Activated CD8-positive, alpha-beta memory T cell treated with anti-CD3 and anti-CD28 coated beads for 1 hour (primary cell): ENCODE measurements at places on chromosomes 1 and 21.

- DNase-seq = no peak
These were observed 12.1 kb downstream of the PHC2 start for GRCh38 chr1:33418811-33419210.

DNA sequence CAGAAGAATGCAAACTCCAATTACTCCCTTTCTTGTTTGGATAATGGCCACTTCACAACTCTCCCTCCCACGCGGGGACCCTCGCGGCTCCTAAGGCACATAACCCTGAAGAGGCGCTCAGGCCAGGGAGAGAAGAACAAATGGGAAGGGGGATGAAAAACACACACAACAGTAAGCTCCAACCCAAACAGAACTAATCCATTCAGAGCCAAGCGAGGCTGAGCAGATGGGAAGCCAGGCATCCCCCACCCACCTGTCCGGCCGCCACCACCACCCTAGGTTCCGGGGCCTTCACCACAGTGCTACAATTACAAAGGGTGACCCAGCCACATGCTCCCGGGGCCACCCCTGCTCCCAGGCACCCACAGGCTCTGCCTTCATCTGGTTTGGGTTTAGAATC is 101.5 kb downstream of the MRPL37 start:
- DNase-seq = no peak

GRCh38 chr1:58166417-58166816 is 380.1 kb downstream of the OMA1 start:
- DNase-seq = no peak

DNA sequence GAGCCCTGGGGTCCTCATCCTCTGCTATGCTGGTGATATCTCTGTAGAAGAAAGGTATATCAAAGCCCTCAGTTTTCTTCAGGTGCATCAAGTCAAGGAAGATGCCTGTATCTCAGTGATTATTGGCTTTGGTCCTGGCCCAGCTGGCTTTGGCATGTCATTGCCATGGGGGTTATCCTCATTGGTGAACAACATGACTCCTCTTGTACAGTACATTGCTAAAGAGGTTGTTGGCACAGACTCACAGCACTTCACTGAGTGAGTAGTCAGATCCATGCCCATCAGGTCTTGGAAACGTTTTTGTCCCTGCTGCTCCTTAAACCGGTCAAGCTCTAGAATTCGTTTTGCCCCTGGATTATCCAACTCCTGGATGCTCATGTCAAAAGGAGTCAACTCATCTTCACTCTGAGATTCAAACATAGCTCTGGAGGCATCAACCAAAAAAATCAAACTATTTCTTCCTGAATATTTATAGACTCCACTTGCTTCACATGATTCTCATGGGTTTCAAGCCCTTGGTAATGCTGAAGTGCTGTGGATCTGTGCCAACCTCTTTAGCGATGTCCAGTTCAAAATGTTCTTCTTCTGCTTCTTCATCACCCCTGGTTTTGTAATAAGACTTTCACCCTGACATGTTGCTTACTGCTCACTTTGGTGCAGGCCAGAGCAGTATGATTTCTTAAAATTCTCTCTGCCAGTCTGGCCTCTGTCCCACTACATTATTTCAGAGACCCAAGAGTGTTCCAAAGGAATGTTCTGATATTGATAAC is 43.0 kb upstream of the RAB3GAP2 start:
- DNase-seq = no peak

DNA sequence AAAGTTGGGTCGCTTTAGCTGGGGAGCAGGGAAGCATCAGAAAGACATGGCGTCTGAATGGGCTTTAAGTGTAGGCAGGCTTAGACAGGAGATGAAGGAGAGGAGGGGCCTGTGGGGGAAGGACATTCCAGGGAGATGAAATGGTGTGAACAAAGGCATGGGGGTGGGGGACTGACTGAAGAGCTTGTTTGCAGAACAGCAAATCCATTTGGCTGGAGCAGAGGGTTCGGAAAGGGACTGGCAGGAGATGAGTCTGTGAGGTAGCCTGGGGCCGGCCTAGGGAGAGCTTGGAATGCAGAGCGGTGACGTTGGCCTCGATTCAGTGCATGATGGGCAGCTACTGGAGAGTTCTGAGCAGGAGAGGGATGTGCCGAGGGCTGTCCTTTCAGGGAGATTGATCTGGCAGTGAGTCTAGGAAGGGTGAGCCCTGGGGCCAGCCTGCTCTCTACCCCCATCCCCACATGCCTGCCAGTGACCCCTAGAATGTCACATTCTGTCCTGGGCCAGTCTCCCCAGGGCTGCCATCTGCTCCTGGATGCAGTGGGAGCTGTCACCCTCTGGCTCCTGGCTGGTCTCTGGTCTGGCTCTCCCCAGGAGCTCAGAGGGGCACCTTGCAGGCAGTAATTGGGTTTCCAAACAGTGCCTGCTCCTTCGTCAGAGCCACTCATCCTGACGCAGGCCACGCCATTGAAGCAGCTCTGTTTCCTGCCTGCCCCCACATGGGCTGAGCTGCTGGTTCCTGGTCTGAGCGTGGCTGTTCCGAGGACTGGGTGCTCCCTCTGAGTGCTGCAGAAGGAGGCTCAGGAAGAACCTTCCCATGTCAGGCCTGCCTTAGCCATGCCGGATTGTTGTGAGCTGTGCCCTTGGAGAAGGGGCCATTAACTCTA is 22.3 kb upstream of the TMEM222 start:
- DNase-seq = no peak
